T-helper 9 cell (primary cell): ENCODE measurements at places on chromosomes 11 and 22.

- DNase-seq: no peak
Observed at GRCh38 chr11:125335106-125335505, 161.0 kb downstream of the FEZ1 start.

GRCh38 chr11:63683133-63683991, 2.1 kb downstream of the RTN3 start:
- no peak for DNase-seq

DNA sequence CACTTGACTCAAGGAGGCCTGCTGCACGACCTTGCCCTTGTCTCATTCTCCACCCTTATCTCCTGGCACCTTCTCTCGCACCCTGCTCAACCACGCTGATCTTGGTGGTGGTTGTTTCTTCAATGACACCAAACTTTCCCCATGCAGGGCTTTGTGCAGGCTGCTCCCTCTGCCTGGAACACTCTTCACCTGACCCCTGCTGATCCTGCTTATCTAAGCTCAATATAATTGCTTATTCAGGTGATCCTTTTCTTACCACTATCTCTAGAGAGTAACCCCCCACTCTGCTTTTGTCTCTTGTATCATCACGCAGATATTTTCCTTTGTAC, 604.4 kb downstream of the BUD13 start:
- no peak for DNase-seq

DNA sequence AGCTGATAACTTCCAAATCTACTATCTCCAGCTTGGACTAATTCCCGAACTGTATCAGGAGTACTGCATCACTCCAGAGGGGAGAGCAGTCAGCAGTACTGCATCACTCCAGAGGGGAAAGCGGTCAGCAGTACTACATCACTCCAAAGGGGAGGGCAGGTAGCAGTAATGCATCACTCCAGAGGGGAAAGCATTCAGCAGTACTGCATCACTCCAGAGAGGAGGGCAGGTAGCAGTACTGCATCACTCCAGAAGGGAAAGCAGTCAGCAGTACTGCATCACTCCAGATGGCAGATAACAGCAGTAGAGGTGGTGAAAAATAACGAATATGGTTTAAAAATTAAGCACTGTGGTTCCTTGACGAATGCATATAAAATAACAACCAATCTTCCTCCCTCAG, 8.4 kb downstream of the CWC15 start:
- DNase-seq: no peak

- no peak for DNase-seq
Observed at GRCh38 chr22:42272431-42272999, 2.1 kb upstream of the TCF20 start.

GRCh38 chr11:134740590-134741261, 328.7 kb upstream of the B3GAT1 start:
- DNase-seq: no peak

GRCh38 chr11:45423475-45424120, 137.5 kb upstream of the SYT13 start:
- no peak for DNase-seq

GRCh38 chr11:109034339-109034696, 369.4 kb downstream of the DDX10 start:
- no peak for DNase-seq

GRCh38 chr11:119044708-119045107, 12.3 kb downstream of the HYOU1 start:
- no peak for DNase-seq

DNA sequence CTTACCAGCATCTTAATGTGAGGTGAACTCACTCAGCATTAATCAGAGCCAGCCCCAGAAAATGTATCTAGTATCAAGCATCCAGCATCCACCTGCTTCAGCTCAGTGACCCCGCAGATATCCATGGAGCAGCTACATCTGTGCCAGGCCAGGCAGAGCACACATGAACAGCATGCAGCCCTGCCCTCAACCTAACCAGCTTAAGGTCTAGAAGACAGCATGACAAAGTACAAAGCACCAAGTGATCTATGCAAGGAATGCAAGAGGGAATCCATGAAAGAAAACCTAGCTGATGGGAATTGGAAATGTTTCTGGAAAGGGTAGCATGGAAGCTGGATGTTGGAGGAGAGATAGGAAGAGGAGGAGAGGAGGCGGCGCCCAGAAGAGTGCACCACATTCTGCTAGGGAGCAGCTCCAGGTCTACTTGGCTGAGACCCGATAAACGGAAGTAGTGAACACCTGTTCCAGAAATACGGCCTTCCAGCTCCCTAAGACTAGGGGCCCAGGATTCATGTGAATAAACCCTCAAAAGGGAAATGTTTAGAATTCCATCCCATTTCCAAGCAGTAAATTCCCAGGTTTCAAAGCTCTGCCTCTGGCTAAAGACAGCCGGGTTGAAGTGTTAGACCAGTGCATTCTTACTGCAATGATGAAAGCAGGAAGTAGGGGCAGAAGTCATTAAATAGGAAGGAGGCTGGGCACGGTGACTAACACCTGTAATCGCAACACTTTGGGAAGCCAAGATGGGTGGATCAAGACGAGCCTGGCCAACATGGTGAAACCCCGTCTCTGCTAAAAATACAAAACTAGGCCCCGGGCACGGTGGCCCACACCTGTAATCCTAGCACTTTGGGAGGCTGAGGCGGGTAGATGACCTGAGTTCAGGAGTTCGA, 23.5 kb upstream of the L3MBTL2 start:
- DNase-seq: no peak

DNA sequence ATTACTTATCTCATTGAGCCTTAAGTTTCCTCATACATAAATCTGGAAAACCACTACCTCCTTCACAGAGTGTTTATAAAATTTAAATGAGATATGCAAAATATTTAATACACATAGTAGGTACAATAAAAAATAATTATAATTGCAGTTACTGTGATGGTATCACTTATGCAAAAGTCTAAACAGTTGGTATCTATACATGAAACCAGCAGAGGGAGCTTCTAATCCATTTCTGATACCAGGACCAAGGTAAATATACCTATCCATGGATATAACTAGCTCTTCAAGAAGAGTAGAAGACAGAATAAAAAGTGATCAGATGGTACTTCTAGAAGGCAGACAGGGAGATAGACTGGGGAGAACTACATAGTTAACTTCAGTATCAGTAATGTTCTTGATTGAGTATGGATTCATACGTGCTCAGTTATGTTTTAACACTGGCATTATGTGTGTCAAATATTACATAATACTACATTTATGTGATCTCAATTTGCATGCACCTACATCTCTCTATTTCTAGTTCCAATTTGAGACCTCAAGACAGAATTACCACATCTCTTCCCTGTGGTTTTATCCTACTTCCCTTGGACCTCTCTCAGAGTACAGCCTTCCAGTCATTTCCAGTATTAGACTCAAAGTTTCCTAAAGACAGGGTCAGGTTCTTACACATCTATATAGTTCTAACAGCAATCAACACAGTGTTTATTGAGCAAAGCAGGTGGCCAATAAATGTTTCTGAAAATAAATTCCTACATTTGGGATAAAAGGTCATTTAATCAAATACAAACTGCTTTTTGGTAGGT, 13.7 kb upstream of the TSG101 start:
- DNase-seq: no peak

DNA sequence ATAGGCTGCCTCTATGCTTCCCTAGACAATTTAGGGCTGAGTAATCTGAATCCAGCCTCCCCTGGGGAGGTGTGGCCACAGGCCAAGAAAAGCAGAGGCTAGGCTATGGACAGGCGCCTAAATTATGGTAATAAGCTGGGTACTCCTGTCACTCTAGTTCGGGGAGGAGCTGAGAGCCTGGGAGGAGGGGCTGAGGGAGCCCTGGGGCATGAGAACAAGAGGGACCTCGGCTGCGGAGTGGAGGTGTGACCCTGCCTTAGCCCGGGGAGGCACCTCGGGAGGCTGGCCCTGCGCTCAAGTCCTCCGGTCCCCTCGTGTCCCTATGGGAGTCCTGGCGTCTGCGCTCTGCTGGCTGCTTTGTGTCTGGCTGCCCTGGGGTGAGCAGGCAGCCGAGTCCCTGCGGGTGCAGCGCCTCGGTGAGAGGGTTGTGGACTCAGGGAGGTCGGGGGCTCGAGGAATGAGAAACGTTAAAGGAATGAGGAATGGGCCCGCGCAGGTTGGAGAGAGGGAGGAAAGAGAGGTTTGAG, at the start of gene OTOG:
Gene OTOG, plus strand, starts transcription at position 209 of the 527 bp plus-strand sequence. Its CDS starts 114 bp downstream, at position 323.
- DNase-seq: no peak

DNA sequence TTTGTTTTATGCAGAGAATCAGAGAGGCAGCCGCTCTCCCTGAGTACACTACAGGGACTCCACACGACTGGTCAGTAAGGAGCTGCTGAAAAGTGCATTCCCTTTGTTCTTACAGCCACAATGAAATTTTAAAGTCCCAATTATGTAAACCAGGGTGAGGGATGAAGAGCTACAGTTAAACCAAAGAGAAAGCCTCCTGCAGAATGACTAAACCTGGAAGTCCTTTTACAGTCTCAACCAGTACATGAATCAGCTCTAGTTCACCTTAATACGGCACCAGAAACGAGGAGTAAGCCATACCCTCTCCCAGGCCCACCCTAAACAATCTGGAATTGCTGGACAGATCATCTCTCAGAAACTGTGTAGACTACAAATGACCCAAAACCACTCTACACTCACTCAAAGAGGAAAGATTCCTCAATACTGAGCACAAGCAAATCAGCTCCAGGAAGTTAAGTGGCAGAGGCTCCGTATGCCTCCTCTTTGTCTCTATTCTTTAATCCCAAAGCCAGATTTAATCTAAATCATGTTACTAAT, 113.1 kb downstream of the RBFOX2 start:
- no peak for DNase-seq

- no peak for DNase-seq
Observed at GRCh38 chr11:26837154-26837553, 115.3 kb upstream of the SLC5A12 start.

GRCh38 chr11:34999453-34999852, 83.0 kb downstream of the PDHX start:
- DNase-seq: no peak

GRCh38 chr11:125952973-125953372, 7.1 kb downstream of the VSIG10L2 start:
- no peak for DNase-seq

GRCh38 chr22:48696371-48696770, 1131.3 kb downstream of the BRD1 start:
- DNase-seq: no peak

- no peak for DNase-seq
Observed at GRCh38 chr11:11973361-11973800, 35.0 kb downstream of the DKK3 start.

DNA sequence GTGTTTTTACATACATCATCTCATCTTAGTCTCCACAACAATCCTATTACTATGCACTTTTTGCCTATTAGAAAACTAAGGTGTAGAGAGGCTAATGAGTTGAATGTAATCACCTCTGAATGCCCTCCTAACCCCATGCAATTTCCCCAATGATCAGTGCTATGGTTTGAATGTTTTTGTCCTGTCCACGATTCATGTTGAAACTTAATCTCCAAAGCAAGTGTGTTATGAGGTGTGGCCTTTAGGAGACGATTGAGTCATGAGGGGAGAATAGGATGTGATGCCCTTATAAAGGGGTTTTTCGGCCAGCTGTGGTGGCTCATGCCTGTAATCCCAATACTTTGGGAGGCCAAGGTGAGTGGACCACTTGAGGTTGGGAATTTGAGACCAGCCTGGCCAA, 2.0 kb upstream of the CCDC73 start:
- DNase-seq: no peak

DNA sequence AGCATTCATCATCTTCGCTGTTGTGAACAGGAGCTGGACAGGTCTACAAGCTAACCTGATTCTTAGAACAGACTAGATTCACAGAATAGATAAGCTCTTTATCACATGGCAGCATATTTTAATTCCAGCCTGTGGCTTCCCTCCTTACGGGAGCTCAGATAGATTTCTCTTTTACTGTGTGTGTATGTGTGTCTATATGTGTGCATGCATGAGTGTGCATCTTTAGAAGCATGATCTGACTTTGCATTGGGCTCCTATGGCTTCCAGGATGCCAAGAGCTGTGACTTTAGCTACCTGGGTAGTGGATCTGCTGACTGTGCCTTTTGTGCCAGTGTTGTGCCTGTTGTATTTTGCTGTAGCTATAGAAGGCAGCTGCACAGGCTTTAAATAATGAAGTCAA, 44.3 kb downstream of the ZNRF3 start:
- DNase-seq: no peak

DNA sequence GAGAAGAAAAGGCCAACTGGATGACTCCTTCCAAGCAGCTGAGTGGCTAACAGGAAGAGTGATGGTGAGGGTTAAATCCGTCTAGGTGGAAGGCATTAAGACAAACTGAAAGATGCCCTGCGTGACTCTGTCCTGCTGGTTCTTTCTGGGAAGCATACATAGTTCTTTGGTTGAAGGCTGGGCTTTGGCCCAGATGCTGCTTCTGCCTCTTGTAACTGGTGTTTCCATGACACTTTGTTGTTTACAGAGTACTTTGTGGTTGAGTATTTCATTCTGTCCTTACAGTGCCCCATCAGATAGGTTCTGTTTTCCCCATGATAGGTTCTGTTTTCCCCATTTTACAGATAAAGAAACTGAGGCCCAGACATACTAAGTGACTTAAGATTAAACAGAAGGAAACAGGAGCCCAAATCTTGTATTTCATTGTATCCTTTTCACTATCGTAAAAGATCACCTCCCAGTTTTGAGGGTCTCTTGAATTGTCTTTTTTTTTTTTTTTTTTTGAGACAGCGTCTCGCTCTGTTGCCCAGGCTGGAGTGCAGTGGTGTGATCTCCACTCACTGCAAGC, 124.3 kb upstream of the RASSF10 start:
- no peak for DNase-seq

GRCh38 chr11:60864856-60865513, 2.4 kb upstream of the ZP1 start:
- no peak for DNase-seq

DNA sequence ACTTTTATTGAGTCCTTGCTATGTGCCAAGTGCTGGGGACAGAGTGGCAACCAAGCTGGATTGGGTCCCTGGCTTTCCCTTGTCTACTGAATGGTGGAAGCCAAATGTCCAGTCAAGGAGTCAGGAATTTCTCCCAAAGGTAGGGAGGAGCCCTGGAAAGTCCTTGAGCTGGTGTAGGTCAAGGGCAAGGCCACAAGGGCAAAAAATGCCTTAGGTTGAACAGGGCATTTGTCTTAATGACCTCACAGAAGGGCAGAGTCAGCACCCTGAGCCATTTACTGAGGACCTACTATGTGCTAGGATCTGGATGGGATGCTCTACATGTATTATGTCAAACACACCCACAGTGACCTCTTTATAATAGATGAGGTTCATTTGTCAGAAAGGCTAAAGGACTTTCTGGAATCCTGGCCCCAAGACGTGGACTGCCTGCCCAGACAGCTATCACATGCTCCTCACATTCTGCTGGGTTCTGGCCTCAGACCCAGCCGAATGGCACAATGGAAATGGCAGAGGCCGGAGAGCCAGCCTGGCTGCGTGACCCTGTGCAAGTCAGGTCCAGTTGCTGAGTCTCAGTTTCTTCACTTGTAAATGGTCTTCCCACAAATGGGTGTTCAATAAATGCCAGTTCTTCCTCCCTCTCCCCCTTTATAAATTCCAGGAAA, 17.7 kb downstream of the MOGAT2 start:
- no peak for DNase-seq
